ENCODE measurements at places on chromosomes 5 and 9. TPM values are rescaled to one million over a fixed set of nuclear protein-coding genes. Genes with fewer than 3 reads are reported as not detected.

Gene SLC36A2
- not detected for total RNA-seq

Gene FOXI1
- total RNA-seq, result not detected

Gene FOXD4L4
- total RNA-seq, result under 0.01 TPM

Gene IL3
- total RNA-seq, result not detected

Gene GBGT1
- 6.8 TPM for total RNA-seq

Gene SPINK4
- total RNA-seq, result not detected

Gene DDX4
- total RNA-seq, result under 0.01 TPM

Gene GARIN3
- total RNA-seq, result not detected

Gene CSF1R
- total RNA-seq, result not detected

Gene SGCD
- total RNA-seq, result 116 TPM

Gene TMEM252
- not detected for total RNA-seq

Gene HAVCR1
- total RNA-seq, result not detected

Gene MORN5
- total RNA-seq, result not detected

Gene GPX8
- 70.9 TPM for total RNA-seq

Gene CYLC2
- not detected for total RNA-seq

Gene TMEM245
- 97.4 TPM for total RNA-seq

Gene SEC16A
- 19.6 TPM for total RNA-seq

Gene TIMD4
- not detected for total RNA-seq

Gene ADGRD2
- total RNA-seq, result not detected

Gene LCN6
- total RNA-seq, result not detected

Gene NUTM2G
- not detected for total RNA-seq

Gene PLPP1
- total RNA-seq, result 15.3 TPM

Gene STPG3
- total RNA-seq, result not detected

Gene PRRX2
- total RNA-seq, result not detected

Gene SLC36A1
- total RNA-seq, result 12.7 TPM

Gene CACNA1B
- 0.36 TPM for total RNA-seq

Gene ANKRD31
- 0.36 TPM for total RNA-seq

Gene ZDHHC11B
- total RNA-seq, result not detected

Gene CNTLN
- 13.3 TPM for total RNA-seq

Gene PSD2
- under 0.01 TPM for total RNA-seq

Gene FST
- 0.67 TPM for total RNA-seq

Gene ECSCR
- not detected for total RNA-seq

Gene SPINK1
- not detected for total RNA-seq

Gene FOXD4L6
- under 0.01 TPM for total RNA-seq

Gene TYRP1
- 6,402 TPM for total RNA-seq

Gene ACOT12
- 1.1 TPM for total RNA-seq

Gene GABRB2
- total RNA-seq, result not detected

Gene LCN9
- not detected for total RNA-seq

Gene SLC6A18
- not detected for total RNA-seq

Gene DAP
- 19.6 TPM for total RNA-seq

Gene QRFP
- not detected for total RNA-seq

Gene RNF183
- total RNA-seq, result not detected

Gene SPATA31E1
- total RNA-seq, result not detected

Gene SLC23A1
- total RNA-seq, result not detected

Gene ZNF300
- total RNA-seq, result 3.5 TPM

Gene SCGB3A2
- not detected for total RNA-seq

Gene IL9
- not detected for total RNA-seq

Gene RABEPK
- total RNA-seq, result 35.0 TPM

Gene ARID3C
- total RNA-seq, result 0.15 TPM

Gene FBN2
- total RNA-seq, result 5.9 TPM

Gene SLC6A3
- total RNA-seq, result not detected

Gene S1PR3
- total RNA-seq, result 1.9 TPM

Gene GPBP1
- 71.6 TPM for total RNA-seq

Gene FOCAD
- total RNA-seq, result 70.8 TPM

Gene HSPA4
- total RNA-seq, result 187 TPM

Gene KCNIP1
- total RNA-seq, result not detected

Gene SPINK5
- total RNA-seq, result 0.15 TPM
